ENCODE measurements at places on chromosomes 13 and 19.

DNA sequence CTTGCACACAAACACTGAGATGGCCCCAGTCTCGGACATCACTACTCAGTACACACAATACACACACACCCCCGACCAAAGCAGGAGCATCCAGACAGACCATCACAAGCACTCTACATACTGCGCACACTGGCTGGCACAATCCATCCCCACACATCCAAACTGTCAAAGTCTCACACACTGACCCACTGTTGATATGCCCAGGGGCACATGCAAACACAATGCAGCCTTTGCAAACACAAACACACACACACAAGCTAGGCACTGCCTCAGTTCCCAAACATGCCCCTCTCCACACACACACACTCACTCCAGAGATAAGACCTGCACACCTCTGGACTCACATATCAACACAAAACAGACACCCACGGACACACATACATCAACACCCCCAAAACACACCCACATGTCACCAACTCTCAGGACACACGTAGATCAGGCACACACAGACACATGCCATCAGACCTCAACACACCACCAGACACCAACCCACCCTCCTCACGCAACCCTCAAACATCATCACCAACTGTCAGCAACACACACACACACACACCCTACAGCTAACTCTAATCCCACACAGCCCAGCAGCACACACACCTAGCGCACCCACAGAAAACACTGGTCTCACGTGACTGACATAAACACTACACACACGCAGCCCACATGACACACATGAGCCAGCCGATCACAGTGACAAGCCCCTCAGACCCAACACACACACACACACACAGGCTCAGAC lies 1.9 kb downstream of the BBC3 start:
- DNase-seq, result peak; percentile 57

- peak; percentile 2 for DNase-seq
Measured at GRCh38 chr19:20247016-20247683, 80.1 kb downstream of the ZNF486 start.

DNA sequence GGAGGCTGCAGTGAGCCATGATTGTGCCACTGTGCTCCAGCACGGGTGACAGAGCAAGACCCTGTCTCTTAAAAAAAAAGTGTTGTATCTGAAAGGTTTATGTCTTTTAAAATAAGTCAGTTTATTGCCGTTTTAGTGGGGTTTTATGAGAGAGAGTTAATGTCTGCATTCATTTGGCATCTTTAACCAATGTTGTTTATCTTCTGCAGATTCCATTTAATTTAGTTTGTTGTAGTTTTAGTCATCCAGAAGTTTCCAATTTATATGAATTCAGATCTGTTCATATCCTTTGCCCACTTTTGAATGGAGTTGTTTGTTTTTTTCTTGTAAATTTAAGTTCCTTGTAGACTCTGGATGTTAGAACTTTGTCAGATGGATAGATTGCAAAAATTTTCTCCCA lies 36.7 kb upstream of the LPAR6 start:
- DNase-seq, result peak; percentile 5

- DNase-seq, result peak; percentile 35
Measured at GRCh38 chr19:37932985-37933936, 26.3 kb downstream of the SIPA1L3 start.

DNA sequence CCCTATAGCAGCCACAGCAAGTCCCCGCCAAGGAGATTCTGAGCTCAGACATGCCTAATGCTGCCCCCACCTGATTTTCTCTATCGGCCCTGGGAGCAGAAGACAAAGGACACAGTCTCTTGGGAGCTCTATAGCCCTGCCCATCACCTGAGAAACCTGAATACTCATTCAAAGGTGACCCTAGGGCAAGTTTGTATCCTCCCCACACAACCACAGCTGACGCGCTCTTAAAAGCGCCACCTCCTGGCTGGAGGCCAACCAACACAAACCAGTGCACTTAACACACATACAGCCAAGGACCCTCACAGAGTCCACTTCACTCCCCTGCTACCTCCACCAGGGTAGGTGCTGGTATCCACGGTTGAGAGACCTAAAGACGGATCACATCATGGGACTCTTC lies 8.8 kb upstream of the IGFL4 start:
- no peak for DNase-seq

All from AG10803 (cell line).